ENCODE measurements at places on chromosomes 3 and 15. TPM values are rescaled to one million over a fixed set of nuclear protein-coding genes. Genes with fewer than 3 reads are reported as not detected.

GRCh38 chr15:67021455-67021854 lies 43.9 kb upstream of the SMAD3 start:
- DNase-seq, result no peak

GRCh38 chr3:141253811-141254210 lies 22.2 kb downstream of the PXYLP1 start:
- DNase-seq, result no peak

DNA sequence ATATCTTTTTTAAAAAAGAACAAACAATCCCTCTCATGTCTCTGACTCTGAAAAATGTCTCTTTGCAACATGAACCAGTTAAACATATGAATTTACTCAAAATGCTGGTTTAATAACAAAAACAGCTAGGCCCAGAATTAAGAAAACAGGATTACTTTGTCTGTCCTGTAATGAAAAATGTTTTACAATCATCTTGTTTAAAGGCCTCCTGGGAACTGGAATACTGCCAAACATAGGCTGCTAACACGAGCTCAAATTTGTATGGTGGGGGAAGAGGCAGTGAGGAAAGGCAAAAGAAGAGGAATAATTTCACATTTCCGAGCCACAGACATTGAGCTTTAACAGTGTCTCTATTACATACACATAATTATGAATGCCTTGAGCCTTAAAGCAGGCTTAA lies 61.7 kb upstream of the PPIB start:
- DNase-seq, result peak; percentile 71

Gene PROS1
- 19.9 TPM for total RNA-seq

Gene SCN5A
- 1.9 TPM for total RNA-seq

Gene LTK
- not detected for total RNA-seq

Gene FBXW12
- not detected for total RNA-seq

Gene TMC3
- total RNA-seq, result 0.68 TPM

Gene NEO1
- total RNA-seq, result 19.3 TPM

Measured in sigmoid colon (tissue), 7 donors.